Activated CD8-positive, alpha-beta T cell treated with anti-CD3 and anti-CD28 coated beads for 36 hours (primary cell): ENCODE measurements at places on chromosomes 12 and 14. TPM values are rescaled to one million over a fixed set of nuclear protein-coding genes. Genes with fewer than 3 reads are reported as not detected.
A peak's percentile ranks its signal among the peaks of the same experiment; 100 is the strongest.

The NEUROD4 gene
- total RNA-seq = not detected

GRCh38 chr12:124786061-124786964 is 77.4 kb downstream of the SCARB1 start:
- H3K36me3 ChIP-seq = peaks cover 28% of the 10 kb centered on the region
- H3K27me3 ChIP-seq = no peaks in the 10 kb centered on the region

GRCh38 chr12:104360983-104361707 is 57.6 kb downstream of the EID3 start:
- DNase-seq = no peak
- H3K27ac ChIP-seq = no peak overlapping the region
- H3K36me3 ChIP-seq = no peaks in the 10 kb centered on the region
- no peaks in the 10 kb centered on the region for H3K27me3 ChIP-seq
- H3K4me3 ChIP-seq = no peak overlapping the region
- peaks cover 2% of the 10 kb centered on the region for H3K4me1 ChIP-seq

GRCh38 chr14:95300002-95300696 is 19.6 kb downstream of the CLMN start:
- no peaks in the 10 kb centered on the region for H3K36me3 ChIP-seq
- H3K4me3 ChIP-seq = no peak overlapping the region
- DNase-seq = no peak
- no peaks in the 10 kb centered on the region for H3K4me1 ChIP-seq
- no peak overlapping the region for H3K27ac ChIP-seq
- H3K27me3 ChIP-seq = peaks cover 5% of the 10 kb centered on the region

The MMP19 gene
- total RNA-seq = not detected

DNA sequence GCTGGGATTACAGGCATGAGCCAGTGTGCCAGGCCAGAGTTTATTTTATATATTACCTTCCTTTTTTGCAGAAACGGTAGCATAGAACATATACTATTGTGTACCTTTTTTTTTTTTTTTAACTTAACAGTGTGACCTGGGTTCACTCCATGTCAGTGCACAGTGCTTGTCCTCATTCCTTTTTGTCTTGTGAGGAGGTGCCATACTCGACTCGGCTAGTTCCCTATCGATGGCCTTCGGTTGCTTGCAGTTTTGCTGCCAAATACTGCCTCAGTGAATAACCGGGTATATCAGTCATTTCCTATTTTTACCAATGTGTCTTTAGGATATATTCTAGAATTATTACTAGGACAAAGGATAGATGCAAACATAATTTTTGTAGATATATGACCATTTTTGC is 36.8 kb downstream of the ZNF664 start:
- DNase-seq = no peak
- peaks cover 30% of the 10 kb centered on the region for H3K4me1 ChIP-seq
- H3K36me3 ChIP-seq = peaks cover 41% of the 10 kb centered on the region
- H3K4me3 ChIP-seq = no peak overlapping the region
- H3K27ac ChIP-seq = no peak overlapping the region

DNA sequence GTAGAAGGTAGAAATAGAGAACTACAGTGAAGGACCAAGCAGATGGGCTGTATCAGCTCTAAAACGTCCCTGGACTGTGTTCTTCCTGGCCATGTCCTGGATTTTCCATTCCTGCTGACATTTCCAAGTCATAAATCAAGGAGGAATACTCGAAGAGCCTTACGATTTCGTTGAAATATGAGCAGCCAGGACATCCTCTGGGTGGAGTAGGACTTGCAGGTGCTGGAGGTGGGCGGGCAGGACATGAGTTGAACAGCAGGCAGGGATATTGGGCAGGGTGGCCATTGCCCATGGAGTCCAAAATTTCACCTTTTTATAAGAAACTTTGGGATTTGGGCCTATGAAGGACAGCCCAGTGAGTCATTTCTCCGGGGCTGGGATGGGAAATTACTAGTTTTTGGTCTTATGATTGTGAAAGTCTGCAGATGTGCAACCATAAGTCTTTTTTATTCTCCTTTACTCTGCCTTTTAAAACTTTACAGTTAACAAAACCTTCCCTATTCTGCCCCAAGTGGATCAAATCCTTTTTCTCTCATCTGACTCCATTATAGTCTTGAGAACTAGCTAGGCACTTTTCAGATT is 88.8 kb downstream of the TMX1 start:
- no peaks in the 10 kb centered on the region for H3K36me3 ChIP-seq
- H3K4me1 ChIP-seq = peaks cover 19% of the 10 kb centered on the region
- no peak overlapping the region for H3K27ac ChIP-seq
- peaks cover 30% of the 10 kb centered on the region for H3K27me3 ChIP-seq
- DNase-seq = no peak

The RASSF9 gene
- not detected for total RNA-seq

GRCh38 chr14:93943052-93943451 is 15.9 kb downstream of the FAM181A start:
- H3K27ac ChIP-seq = no peak overlapping the region
- H3K36me3 ChIP-seq = peaks cover 8% of the 10 kb centered on the region
- no peak for DNase-seq
- H3K4me1 ChIP-seq = peaks cover 12% of the 10 kb centered on the region

GRCh38 chr12:89225808-89226411 is 126.4 kb downstream of the DUSP6 start:
- peak; percentile 44 for DNase-seq
- H3K4me3 ChIP-seq = peak overlapping the region; percentile 55
- H3K27me3 ChIP-seq = peaks cover 2% of the 10 kb centered on the region
- H3K4me1 ChIP-seq = peaks cover 46% of the 10 kb centered on the region
